Activated T-cell treated with anti-CD3 and anti-CD28 coated beads for 48 hours (primary cell): ENCODE measurements at places on chromosomes 4 and X.

DNA sequence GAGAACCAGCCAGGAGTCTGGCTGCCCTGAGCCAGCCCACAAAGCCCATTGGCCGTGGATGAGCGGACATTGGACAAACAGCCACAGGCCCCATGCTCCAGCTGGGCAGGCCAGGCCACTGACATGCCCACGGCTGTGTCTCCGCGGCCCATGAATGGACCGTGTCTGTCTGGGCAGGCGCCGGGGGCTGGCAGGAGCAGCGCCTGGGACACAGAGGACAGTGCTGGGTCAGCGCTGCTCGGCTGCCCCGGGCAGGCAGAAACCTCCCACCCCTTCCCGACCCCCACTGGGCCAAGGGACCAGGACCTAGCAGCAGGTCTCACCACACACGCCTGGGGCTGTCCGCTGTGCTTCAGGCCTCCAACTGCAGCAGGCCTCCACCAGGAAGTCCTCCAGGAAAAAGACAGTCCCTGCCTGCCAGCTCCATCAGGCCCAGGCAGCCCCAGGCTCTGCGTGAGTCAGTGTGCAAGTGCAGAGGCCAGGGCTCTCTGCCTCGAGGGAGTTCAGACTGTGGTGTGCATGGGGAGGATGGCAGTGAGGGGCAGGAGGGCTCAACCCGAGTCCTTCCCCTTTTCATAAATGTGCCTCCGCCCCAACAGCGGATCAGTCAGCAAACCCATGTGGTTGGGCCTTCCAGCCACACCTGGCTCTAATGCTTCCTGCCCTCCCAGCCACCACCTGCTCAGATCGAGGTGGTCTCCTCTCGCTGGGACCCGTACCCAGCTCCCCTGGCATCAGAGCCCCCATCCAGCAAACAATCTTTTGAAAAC lies 17.2 kb upstream of the FGFR3 start:
- no peak for DNase-seq

DNA sequence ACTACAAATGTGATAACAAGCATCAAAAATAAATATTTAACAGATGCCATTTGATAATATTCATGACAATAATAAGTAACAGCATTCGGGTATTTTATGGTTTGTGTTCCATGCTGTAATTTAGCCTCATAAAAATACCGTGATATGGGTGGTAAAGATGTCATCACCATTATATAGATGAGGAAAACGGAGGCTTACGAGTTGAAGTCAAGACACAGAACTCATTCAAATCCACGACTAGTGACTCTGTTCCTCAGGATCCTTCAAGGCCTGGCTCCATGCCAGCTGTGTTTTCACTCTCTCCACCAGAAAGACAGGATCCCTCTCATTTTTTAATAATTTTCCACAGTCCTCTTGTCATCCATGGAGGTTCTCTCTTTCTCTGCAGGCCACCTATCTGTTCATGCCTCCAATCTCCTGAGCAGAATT lies 94.5 kb downstream of the APBB2 start:
- no peak for DNase-seq

DNA sequence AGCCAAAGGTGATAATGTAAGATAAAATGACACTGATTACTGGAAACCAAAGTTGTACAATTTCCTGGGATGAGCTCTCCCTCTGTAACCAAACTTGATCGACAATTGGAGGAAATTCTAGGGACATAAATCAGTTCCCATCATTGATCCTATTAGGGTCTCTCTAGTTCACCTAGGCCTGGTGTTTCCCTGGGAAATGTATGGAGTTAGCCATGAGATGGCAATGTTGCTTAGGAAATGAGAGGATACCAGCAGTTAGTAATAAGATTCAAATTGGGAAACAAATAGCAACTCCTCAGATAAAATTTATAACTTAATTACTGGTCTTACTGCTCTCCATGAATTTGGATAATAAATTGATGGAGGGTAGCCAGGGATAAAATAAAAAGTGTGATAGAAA lies 52.2 kb downstream of the SPATA18 start:
- DNase-seq: no peak

DNA sequence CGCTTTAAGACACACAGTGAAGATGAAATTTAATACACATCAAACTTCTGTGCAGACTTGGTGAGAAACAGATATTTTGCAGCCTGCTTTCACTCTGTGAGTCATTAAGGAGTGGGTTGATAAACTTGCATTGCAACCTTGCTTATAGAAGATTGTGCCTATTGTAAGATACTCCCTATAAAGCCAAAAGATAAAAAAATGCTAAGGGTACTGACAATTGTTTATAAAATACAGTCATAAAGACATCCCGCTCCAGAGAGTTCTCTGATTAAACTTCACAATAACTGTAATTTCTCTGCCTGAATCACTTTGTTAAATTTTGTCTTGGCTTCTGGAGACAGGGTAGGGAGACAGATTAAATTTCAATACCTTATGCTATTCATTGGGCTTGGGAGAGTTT lies 49.1 kb downstream of the GALNT7 start:
- DNase-seq: no peak

GRCh38 chr4:41028392-41029076 lies 185.8 kb downstream of the APBB2 start:
- DNase-seq: no peak

DNA sequence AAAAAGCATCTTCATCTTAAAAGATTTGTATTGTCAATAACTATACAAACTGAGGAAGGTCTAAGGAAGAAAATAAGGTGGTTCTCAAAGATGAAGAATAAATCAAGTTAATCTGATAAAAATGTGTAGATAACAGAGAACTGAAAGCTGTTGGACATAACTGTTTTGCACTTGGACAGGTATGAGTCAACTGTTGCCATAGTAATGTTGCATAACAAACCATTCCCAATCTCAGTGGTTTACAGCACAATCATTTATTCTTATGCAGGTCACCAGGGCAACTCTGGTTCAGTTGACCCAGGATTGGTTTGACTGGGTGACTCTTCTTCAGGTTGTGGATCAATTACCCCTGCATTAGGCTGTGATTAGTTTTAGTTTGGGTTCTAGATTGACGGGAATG lies 2197.7 kb downstream of the ARAP2 start:
- no peak for DNase-seq

DNA sequence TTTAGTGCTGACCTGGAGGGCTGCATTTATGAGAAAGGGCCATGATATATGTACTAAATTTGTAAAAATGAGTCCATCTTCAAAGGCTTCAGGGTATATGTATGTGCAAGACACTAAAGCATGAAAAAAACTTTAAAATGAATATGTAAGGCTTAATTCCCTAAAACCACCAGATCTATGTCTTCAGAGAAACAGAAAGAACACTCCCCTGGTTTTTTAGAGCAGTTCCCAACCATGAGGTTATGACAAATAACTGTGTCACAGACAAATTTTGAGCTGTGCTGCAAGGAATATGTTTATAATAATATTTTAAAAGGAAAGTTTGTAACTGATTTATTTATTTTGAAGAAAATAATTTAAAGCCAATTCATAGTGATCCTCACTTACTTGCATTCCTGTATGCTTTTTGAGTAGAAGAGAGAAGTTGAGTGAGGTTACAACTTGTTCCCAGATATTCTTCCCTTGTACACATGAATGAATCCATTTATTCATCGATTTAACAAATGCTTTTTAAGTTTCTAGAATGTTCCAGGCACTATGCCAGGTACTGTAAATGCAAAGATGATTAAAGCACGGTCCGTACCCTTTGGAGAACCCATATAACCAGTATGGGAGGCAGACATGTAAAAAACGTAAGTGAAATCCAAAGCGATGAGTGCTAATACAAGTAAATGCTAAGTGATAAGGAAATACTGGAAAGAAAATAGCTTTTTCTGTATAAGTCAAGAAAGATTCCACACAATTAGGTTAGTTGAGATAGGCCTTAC lies 295.2 kb upstream of the DIAPH2 start:
- DNase-seq: no peak

- no peak for DNase-seq
Observed at GRCh38 chr4:139524062-139524631, 31.9 kb downstream of the SETD7 start.
